T47D (cell line): ENCODE measurements at places on chromosomes 7 and 10.

GRCh38 chr10:27997865-27998177, 1.1 kb downstream of the ODAD2 start:
- DNase-seq = no peak

DNA sequence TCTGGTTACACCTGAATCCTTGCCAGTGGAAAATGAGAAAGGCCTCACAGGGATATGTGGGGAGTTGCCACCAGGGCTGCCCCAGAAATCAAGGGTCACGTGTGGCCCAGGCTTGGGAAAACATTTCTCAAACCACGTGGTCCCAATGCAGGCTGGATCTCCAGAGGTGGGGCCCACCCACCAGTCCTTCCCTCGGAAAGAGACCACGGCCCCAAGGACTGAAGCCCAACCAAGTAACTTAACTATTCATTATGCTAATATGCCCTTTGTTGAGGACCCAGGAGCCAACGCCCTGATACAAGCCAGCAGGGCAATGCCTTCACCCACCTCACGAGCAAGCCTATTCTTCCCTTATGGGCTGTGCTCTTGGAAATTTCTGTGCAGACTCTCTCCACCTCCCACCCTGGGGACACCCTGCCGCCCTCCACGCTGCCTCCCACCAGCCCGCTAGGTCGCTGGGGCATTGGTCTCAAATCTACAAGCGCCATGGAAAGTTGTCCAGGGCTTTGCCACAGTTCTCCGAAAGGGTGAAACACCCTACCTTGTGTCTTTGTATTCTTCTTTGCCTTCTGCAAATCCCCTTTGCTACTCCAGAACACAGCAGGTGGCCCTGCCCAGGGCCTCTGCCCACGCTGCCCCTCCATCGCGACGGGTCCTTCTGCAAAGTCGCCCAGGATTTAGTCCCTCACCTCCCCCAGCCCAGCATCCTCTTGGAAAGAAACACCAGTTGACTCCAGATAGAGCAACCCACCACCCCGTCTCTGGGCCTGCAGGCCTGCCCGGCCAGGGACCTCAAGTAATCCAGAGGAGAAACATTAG, 8.8 kb downstream of the TNS3 start:
- no peak for DNase-seq

DNA sequence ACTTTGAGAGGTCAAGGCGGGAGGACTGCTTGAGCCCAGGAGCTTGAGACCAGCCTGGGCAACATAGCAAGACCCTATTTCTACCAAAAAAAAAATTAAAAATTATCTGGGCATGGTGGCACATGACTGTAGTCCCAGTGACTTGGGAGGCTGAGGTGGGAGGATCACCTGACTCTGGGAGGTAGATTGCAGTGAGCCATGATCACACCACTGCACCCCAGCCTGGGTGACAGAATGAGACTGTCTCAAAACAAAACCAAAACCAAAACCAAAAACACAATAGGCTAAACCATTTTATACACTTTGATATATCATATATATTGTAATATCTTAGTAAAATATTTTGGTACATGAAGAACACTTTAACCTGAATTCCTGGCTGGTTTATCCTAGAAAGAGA, 101.6 kb downstream of the RAPGEF5 start:
- DNase-seq = no peak

GRCh38 chr10:97180986-97181385, 4.8 kb downstream of the SLIT1 start:
- no peak for DNase-seq

- DNase-seq = no peak
These were observed 29.9 kb downstream of the BMPR1A start for GRCh38 chr10:86786368-86786767.

DNA sequence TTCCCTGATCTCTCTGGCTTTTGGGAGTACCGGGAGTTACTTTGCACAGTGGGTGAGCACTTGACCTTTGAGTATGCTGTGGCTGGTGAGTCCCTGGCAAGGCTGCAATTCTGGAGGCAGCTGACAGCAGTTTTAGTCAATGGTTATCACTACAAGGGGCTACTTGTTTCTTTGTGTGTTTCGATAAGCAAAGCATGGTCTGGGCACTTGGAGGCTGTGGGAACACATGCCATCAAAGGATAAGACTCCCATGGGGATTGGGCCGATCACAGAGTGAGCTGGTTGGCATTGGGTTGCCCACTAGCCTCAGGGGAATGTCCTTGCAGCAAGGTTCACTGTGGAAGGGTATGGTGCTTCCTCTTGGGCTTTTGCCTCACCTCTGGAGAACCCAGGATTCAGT, 208.2 kb downstream of the SNX13 start:
- DNase-seq = no peak

- DNase-seq = peak; percentile 75
These were observed 84.2 kb upstream of the MKI67 start for GRCh38 chr10:128210215-128211063.

- DNase-seq = no peak
These were observed 287.9 kb upstream of the KLF14 start for GRCh38 chr7:131021902-131022301.

DNA sequence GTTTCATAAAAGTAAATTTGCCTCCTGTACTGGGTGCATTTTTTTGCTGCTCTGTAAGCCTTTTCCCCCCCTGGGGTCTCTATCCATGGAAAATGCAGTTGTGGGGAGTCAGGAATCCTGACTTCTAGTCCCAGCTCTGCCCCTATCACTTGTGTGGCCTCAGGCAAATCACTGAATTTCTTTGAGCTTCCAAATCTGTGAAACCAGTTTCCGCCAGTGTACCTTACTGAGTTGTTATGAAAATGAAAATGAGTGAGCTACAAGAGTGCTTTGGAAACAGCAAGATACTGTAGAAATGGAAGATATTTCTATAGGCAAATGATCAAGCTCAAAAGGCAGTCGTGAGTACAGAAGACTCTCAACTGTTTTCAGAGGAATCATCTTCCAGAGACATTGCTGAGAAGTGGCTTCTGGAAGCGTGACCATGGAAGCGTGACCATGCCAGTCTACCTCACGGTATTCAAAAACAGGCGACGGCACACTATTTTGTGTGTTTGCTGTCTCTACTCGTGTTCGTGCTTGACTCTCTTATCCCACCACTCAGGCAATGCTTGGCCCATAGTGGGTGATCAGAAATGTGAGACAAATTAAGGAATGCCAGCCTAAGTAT, 107.4 kb downstream of the ATXN7L1 start:
- DNase-seq = no peak

- no peak for DNase-seq
These were observed 1.3 kb downstream of the DDX21 start for GRCh38 chr10:68957284-68957615.

- no peak for DNase-seq
These were observed 1132.3 kb downstream of the XPNPEP1 start for GRCh38 chr10:108791030-108791429.
